ENCODE measurements at places on chromosomes 16 and 17. TPM values are rescaled to one million over a fixed set of nuclear protein-coding genes. Genes with fewer than 3 reads are reported as not detected.

Gene ZNF597
- polyA plus RNA-seq = not detected

Gene CCNF
- 5.2 TPM for polyA plus RNA-seq

Gene GCGR
- not detected for polyA plus RNA-seq

Gene GRAPL
- 2.1 TPM for polyA plus RNA-seq
